ENCODE measurements at places on chromosomes 4 and X.
A peak's percentile ranks its signal among the peaks of the same experiment; 100 is the strongest.

DNA sequence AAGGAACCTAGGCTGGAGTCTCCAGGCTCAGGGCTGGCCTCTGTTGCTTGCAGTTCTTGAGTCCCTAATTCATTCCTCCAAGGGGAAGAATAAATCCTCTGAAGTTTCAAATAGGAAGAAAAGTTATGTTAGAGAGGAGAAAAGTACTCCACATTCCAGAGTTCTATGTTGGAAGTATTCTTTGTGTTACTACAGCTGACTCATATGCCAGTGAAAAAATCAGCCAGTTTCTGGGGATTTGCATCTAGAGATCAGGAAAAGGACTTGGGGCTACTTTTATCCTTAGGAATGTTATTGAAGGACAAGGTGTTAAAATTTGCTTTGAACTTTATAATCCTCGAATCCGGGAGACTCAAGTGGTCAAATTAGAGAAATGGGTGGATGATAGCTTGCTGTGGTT, 11.7 kb upstream of the NUDT9 start:
- DNase-seq = no peak

DNA sequence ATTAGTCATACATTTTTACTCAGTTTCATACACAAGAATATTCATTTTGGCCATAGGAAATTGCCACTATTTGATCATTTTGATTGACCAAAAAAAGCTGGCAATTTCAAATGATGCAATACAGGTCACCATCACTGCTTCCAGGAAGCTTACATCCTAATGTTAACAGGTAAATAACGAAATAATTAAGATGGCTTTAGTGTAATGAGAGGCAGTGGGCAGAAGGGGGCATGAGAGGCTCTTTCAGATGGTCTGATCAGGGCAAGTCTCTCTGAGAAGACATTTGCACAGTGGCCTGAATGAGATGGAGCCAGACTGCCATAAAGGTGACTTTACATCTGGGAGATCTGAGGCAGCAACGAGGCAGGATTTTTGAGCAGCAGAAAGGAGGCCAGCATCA, 170.7 kb downstream of the SLIT2 start:
- DNase-seq = peak; percentile 9

GRCh38 chrX:4622486-4623167, 909.2 kb upstream of the PRKX start:
- no peak for DNase-seq

- DNase-seq = peak; percentile 77
Measured at GRCh38 chr4:130576218-130576617, 1480.3 kb downstream of the C4orf33 start.
